ENCODE measurements at places on chromosomes 16 and 17.
A peak's percentile ranks its signal among the peaks of the same experiment; 100 is the strongest.

GRCh38 chr16:75024182-75024581 is 25.4 kb downstream of the ZNRF1 start:
- DNase-seq: no peak

DNA sequence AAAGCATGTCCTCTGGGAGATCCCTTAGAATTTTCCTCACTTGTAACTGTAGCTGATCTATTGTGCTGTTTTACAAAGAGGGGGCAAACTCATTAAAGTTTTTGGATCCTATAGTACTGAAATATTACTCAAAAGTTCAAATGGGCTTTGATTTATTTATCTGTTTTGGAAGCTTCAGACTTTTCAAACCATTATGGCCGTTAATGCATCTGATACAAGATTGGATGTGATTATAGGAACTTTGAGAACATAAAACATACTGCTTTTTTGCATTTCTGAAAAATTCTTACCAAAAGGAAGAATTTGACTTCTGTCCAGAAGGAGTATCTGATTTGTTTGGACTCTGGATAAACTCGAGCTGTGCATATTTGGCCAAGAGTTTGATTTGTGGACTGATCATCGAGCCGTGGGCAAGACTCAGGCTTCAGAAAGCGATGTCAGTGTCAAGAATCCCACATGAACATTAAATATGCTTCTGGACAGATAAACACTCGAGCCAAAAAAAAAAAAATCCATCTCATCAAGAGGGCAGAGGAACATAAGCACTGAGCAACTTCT is 8.2 kb upstream of the MARCHF10 start:
- no peak for DNase-seq

- no peak for DNase-seq
Observed at GRCh38 chr16:28505489-28506137, 1.0 kb downstream of the IL27 start.

DNA sequence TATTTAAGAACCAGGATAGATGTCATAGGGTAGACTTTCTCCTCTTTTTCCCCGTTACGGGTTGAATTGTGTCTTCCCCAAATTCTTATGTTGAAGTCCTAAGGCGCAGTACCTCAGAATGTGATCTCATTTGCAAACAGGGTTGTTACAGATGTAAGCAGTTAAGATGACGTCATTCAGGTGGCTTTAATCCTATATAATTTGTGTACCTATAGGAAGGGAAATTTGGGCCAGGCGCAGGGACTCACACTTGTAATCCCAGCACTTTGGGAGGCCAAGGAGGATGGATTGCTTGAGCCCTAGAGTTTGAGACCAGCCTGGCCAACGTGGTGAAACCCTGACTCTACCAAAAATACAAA is 99.5 kb upstream of the DHX40 start:
- DNase-seq: no peak

- DNase-seq: peak; percentile 71
Observed at GRCh38 chr16:89505204-89506112, 2.7 kb upstream of the SPG7 start.

GRCh38 chr17:57045868-57046704 is 39.0 kb upstream of the AKAP1 start:
- no peak for DNase-seq

- DNase-seq: peak; percentile 40
Observed at GRCh38 chr16:19168371-19169081, 486 bp downstream of the SYT17 start.

- no peak for DNase-seq
Observed at GRCh38 chr17:21303441-21304065, 19.0 kb downstream of the MAP2K3 start.

- no peak for DNase-seq
Observed at GRCh38 chr16:75078886-75079285, 37.7 kb downstream of the LDHD start.

GRCh38 chr17:78977997-78978973 is 1.4 kb downstream of the LGALS3BP start:
- no peak for DNase-seq

DNA sequence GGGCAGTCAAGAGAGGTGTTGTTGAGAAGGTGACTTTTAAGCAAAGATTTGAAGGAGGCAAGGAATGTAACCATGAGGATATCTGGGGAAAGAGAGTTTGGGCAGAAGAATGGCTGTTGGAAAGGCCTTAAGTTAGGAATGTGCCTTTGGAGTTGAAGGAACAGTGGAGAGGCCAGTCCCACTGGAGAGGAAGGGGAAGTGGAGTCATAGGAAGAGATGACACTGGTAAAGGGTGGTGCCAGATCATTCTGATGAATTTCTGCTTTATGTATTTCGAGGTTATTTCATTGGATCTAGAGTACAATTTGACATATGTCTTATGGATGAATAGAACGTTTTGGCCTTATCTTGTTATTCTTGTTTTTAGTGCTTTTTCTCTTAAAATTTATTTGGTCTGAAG is 93.5 kb downstream of the WWP2 start:
- DNase-seq: no peak

DNA sequence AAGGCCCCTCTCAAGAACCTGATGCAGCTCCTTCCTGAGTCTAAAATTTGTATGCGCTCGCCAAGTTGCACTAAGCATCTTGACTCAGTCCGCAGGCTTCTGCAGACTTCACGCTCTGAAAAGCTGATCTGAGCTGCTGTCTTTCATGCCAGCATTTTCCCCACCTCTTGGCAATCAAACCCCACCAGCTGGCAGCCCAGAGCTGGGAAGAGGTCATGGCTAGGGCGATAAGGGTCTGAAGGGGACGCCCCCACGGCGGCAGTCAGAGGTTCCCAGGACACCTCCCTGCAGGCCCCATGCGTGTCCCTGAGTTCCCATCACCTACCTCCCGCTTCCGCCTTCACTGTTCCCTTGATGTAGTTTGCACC is 5.1 kb upstream of the UNC13D start:
- DNase-seq: no peak

DNA sequence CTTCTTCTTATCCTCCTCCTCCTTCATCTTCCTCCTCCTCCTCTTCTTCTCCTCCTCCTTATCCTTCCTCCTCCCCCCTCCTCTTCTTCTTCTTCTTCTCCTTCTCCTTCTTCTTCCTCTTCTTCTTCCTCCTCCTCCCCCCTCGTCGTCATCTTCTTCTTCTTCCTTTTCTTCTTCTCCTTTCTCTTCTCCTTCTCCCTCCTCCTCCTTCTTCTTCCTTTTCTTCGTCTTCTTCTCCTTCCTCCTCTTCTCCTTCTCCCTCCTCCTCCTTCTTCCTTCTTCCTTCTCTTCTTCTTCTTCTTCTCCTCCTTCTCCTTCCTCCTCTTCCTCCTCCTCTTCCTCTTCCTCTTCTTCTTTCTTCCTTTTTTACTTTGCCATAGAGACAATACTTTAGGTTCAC is 5.1 kb upstream of the KRT23 start:
- no peak for DNase-seq

- DNase-seq: no peak
Observed at GRCh38 chr16:85238233-85238647, 126.0 kb upstream of the CIBAR2 start.

- no peak for DNase-seq
Observed at GRCh38 chr16:86906623-86907022, 328.3 kb downstream of the FOXL1 start.

DNA sequence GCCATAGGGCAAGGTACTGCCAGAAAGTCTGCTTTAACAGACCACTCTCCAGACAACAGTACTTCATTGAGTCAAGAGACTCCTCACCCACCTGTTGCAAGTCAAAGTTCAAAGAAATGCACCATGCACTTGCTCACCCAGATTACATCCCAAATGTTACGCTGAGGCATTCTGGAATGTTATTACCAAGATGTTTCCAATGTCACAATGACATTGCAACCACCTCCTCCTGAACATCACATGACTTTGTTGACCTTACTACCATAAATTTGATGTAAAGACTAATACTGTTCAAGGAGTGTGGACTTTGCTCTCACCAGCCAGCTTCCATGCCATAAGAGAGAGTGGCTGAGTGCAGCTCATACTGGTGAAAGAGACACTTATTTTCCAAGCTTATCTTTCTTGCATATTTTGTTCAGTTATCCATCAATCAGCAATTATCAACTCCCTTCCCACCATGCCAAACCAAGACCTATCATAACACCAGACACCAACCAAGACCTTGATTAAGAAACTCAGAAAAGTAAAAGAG is 58.5 kb upstream of the BCAR1 start:
- no peak for DNase-seq

DNA sequence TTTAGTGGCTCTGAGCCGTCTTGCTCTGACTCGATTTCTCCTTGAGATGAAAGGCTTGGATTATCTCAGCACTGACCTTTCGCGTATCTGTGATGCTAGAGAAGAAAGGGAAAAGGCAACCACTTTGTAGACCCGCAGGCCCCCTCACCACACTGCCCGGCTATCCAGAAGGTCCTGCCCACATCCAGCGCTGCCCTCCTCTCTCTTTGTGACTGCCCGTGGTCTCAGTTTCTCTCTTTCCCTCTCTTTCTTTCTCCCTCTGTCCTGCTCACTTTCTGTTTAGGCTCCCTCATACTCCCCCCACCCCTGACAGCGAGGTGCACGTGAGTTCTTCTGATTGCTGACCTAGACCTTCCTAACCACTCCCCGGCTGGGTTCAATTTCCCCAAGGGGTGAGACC is 12.8 kb upstream of the TBX21 start:
- DNase-seq: no peak

GRCh38 chr17:74145756-74146155 is 57.7 kb upstream of the RPL38 start:
- DNase-seq: no peak

DNA sequence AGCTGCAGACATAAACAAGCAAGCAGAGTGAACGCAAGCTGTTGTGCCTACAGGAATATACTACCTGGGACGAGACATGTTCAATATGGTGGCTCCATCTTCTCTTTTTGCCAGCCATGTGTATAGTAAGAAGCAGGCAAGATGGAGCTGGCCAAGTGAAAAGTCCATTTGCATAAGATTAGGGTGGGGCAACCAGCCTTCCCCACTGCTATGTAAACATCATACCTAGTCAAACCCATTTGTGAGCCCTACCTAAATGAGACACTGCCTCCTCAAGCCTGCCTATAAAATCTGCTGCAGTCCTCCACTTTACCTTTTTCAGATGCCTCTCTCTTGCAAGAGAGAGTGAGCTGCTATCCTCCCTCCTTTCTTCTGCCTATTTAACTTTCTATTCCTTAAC is 370.1 kb upstream of the PMFBP1 start:
- no peak for DNase-seq

GRCh38 chr17:81387100-81388090 is 7.9 kb upstream of the BAHCC1 start:
- DNase-seq: peak; percentile 66

- no peak for DNase-seq
Observed at GRCh38 chr16:47780213-47780875, 319.2 kb downstream of the PHKB start.

DNA sequence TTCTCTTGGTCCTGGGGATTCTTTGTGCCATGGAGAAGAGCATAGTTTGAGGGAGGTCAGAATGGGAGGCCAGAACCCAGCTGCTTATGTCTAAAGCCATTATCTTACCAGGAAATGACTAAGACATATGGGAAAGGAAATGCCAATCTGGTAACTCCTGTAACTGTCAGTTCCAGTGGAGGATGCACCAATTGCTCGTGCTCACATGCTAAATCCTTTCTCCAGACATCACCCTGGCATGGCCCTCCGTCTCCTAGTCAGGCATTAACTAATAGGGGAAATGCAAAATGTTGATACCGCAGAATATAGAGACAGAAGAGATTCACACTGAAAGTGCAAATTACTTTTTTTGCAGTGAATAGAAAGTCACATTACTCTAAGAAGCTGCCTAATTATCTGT is 255.6 kb upstream of the HSBP1 start:
- DNase-seq: no peak

DNA sequence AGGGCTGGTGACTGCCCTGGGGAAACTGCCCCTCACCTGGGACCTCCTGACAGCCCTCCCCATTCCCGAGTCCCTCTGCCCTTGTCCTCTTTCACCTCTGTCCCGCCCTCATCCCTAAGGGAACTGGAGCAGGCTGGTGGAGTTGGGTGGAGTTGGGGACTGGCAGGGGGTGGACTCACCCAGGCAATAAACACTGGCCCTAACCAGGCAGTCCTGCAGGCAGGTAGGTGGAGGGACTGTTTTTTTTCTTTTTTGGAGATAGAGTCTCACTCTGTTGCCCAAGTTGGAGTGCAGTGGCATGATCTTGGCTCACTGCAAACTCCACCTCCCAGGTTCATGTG is 11.7 kb downstream of the GCGR start:
- no peak for DNase-seq

GRCh38 chr16:74076568-74076967 is 220.0 kb upstream of the PSMD7 start:
- no peak for DNase-seq

- DNase-seq: no peak
Observed at GRCh38 chr16:31223044-31223443, 6.1 kb upstream of the PYDC1 start.

- DNase-seq: peak; percentile 10
Observed at GRCh38 chr17:75472119-75472518, 15.7 kb downstream of the TMEM94 start.

DNA sequence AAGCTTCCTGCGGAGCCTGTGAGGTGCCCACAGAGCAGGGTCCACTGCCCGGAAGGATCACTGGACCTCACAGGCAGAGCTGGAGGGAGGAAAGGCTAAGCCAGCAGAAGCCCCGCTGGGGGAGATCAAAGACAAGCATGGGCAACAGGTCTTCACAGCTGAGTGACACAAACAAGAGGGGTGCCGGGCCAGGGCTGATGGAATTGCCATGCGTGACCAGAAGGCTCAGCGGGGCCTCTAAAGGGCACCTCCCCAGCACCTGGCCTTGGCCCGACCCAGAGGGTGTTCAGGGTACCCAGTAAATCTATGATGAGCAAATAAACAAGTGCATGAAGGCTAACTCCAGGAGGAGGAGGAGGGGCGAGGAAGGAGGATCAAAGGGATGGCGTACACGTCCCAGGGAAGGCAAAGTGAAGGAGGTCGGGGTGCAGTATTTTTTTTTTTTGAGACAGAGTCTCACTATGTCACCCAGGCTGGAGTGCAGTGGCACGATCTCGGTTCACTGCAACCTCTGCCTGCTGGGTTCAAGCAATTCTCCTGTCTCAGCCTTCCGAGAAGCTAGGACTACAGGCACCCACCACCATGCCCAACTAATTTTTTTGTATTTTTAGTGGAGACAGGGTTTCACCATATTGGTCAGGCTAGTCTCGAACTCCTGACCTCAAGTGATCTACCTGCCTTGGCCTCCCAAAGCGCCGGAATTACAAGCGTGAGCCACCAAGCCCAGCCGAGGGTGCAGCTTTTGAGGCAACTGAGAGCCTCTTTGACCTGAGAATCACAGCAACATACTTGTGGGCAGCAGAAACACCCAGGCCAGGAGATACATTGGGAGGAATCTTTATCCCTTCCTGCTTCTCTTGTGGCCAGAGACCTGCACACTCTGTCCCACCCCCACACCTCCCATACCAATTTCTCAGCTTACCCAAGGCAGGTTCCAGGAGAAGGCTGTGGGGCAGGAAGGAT is 16.1 kb upstream of the EXOC7 start:
- no peak for DNase-seq

GRCh38 chr16:73730481-73731090 is 566.0 kb upstream of the PSMD7 start:
- DNase-seq: no peak

GRCh38 chr17:75031972-75032719 is 14.6 kb downstream of the ATP5PD start:
- DNase-seq: peak; percentile 77

- DNase-seq: no peak
Observed at GRCh38 chr16:73568769-73569168, 520.8 kb upstream of the ZFHX3 start.

GRCh38 chr16:60648290-60648689 is 1387.9 kb downstream of the CDH8 start:
- DNase-seq: no peak

Data from SW480 (cell line).